ENCODE measurements at places on chromosomes 2 and 18. TPM values are rescaled to one million over a fixed set of nuclear protein-coding genes. Genes with fewer than 3 reads are reported as not detected.

The TAF1B gene
- total RNA-seq: 21.7 TPM

The C2orf42 gene
- total RNA-seq: 39.1 TPM

The ABCG5 gene
- not detected for total RNA-seq

GRCh38 chr2:49812730-49813129 lies 658.4 kb upstream of the FSHR start:
- no peak for DNase-seq

DNA sequence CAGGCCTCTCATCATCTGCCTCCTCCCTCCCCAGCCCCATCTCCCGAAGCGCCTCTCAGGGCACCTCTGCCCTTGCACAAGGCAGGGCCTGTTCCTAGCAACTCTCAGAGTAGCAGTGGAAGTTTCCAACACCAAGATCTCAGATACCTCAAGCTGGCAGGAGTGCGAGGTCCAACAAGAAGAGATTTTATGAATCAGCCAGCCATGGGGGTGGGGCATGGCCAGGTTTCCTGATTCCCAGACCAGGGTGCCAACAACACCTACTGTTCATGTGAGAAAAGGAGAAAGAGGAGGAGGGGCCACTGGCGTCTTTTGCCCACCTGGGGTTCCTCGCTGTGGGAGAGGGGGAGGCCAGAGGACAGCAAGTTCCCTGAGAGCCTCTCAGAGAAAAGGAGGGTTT lies 6.6 kb upstream of the STEAP3 start:
- DNase-seq: no peak

DNA sequence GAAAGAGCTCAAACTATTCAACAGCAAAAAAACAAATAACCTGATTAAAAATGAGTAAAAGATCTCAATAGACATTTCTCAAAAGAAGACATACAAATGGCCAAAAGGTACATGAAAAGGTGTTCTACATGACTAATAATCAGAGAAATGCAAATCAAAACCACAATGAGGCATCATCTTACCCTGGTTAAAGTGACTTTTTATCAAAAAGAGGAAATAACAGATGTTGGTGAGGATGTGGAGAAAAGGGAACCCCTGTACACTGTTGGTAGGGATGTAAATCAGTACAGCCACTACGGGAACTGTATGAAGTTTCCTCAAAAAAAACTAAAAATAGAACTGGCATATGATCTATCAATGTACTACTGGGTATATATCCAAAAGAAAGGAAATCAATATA lies 39.8 kb upstream of the TMEM163 start:
- no peak for DNase-seq

GRCh38 chr18:48943736-48944527 lies 6.8 kb downstream of the SMAD7 start:
- no peak for DNase-seq

DNA sequence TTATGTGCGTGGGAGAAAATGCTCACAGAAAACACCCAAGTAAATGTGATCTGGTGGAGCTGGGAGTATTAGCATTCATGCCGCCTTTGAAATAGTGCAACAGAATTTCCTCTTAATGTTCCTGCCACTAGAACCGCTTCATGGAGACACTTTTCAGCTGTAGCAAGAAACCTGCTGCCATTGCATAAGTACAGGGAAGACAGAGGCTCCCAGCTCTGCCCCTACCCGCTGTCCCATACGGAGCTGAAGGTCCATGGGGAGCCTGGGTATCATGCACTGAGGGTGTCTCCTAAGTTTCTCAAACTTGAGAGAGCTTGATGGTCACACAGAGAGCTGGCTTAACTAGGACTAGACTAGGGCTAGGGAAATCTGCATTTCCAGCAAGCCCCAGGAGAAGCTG lies 49.6 kb downstream of the CRIM1 start:
- no peak for DNase-seq

GRCh38 chr2:152319822-152320570 lies 15.0 kb upstream of the FMNL2 start:
- DNase-seq: no peak

DNA sequence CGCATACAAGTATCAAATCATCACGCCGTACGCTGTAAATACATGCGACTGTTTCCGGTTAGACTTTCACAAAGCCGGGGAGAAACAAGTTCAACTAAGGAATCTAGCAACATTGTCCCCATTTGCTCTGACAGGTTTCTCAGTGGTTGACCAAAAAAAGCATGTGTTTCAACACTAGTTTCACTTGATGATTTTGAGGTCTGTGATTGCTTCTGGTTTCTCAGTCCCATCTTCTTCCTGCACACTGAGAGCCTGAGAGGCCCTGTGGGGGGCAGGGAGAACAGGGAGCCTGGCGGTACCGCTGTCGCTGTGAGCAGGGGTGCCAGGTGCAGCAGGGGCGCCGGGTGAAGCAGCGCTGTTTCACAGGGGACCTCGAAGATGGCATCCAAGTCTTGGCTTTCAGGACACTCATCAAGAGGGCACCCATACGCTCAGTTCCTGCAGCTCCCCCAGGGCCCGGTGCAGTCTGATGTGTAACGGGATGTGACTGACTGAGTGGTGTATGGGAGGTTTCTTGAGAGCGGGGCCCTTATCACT lies 270.9 kb downstream of the TWIST2 start:
- no peak for DNase-seq

- no peak for DNase-seq
These were observed 931 bp upstream of the TMEM131 start for GRCh38 chr2:97996679-97997078.

- DNase-seq: no peak
These were observed 836.5 kb upstream of the ID2 start for GRCh38 chr2:7845332-7845731.

DNA sequence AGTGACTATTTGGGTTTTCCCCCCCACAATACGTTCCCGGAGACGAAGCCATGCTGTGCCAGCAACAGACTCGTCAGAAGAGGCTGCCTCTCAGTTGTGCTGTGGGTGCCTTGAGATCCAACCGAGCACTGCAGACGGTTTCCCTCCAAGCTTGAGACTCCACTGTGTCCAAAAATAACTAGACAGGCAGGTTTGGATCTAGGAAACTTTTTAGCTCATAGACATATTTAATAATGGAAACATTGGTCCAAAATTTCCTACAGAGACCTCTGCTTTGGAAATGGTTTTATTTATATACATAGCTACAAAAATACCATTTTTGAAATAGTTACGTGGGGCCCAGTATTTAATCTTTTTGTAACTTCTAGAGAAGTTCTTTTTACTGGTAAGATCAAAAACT lies 63.1 kb upstream of the SPATS2L start:
- no peak for DNase-seq

DNA sequence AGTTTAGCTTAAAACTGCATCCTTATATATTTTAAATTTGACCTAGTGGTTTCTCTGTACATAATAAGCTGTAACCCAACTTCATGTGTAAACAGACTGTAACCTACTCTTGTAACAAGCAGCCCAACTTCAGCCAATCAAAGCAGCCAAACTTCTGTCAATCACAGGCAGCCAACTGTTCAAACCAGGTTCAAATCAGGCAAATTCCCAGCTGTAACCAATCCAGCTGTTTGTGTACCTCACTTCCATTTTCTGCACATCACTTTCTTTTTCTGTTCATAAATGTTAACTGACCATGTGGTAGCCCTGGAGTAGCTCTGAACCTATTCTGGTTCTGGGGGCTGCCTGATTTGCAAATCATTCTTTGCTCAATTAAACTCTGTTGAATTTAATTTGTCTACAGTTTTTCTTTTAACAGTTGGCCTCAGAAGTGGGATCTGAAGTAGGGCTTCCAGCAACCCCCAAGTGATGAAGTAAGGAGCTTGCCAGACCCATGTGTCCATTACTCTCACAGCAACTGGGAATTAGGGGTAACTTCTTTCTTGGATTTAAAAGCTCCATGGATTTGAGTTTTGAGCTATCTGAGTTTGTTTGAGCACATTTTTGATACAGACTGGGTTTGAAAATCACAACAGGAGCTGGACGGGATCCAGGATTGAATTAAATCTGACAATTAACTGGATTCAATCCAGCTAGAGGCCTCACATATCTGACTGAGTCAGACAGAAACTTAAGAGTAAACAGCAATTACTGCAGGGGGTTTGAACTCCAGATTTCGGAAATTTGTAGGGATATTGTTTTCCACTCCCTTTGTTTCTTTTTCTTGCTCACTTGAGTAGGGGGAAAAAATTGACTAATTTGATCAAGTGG lies 1569.7 kb upstream of the SLC39A10 start:
- DNase-seq: no peak

GRCh38 chr2:94759211-94759610 lies 112.0 kb upstream of the TEKT4 start:
- no peak for DNase-seq

DNA sequence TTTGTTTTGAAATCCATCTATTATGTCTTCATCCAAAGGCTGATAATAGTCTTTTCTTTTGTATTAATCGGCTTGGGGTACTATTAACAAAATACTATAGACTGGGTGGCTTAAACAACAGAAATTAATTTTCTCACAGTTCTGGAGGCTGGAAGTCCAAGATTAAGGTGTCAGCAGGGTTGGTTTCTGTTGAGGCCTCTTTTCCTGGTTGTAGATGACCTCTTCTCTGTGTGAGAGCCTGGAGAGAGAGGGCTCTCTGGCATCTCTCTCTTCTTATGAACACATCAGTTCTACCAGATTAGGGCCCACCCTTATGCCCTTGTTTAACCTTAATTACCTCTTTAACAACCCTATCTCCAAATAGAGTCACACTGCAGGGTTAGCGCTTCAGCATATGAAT lies 14.2 kb upstream of the KCTD1 start:
- no peak for DNase-seq

All from T-cell (primary cell).